Left renal pelvis (tissue), 4 donors: ENCODE measurements at places on chromosomes 2 and 18. TPM values are rescaled to one million over a fixed set of nuclear protein-coding genes. Genes with fewer than 3 reads are reported as not detected.

- DNase-seq = no peak
These were observed 45.2 kb downstream of the PRKCE start for GRCh38 chr2:45696708-45697107.

DNA sequence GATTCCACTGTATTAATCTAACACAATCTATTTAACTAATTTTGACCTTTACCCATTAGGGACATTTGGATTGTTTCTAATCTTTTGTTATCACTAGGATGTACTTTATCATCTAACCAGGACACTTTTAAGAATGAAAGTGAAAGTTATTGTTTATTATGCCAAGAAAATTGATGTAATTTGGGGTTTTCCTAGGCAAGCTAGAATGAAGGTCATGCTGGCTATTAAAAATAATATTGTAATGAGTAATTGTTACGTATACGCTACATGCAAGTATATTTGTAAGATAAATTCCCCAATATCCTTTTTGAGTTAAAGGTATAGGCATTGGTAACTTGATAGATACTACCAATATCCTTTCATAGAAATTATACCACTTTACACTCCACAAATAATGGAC, 74.6 kb downstream of the COL5A2 start:
- no peak for DNase-seq

- DNase-seq = no peak
These were observed 69.7 kb downstream of the LRATD1 start for GRCh38 chr2:14702258-14702657.

GRCh38 chr18:78784861-78785260, 194.8 kb upstream of the SALL3 start:
- no peak for DNase-seq

DNA sequence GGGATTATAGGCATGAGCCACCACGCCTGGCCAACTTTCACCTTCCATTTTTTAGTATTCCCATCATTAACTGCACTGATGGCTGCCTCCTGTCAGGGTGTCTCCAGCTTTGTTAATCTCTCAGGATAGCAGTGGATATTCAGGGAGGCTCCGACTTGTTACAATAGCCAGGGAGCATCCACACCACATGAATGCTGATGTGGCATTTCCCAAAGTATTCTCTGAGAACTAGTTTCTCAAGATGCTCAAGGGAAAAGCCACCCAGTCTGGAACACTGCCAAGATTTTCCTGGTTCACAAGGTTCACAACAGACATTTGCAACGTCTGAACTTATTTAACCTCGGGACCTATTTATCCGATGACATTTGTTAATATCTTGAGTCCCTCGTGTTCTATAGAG, 33.8 kb downstream of the ZNF519 start:
- DNase-seq = no peak

The NEMP2 gene
- polyA plus RNA-seq = 10.7 TPM

The SMARCAL1 gene
- 30.3 TPM for polyA plus RNA-seq

The ERMN gene
- polyA plus RNA-seq = 0.04 TPM

The KCNE4 gene
- polyA plus RNA-seq = 15.2 TPM

DNA sequence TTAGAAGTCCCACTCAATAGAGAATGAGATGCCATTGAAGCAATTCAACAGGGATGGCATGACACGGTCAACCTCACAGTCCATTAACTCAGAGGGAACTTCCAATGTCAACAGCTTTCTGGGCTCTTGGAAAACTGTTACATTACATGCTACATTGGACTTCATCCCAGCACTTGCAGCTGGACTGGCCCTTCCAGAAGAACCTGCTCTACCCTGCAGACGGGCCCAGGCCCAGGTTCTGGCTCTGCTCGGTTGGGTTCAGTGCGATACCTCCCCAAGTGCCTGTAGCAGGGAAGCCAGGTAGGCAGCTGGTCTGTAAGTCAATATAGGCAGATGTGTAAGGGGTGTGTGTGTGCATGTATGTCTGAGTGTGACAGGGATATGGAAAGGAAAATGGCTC, 12.9 kb downstream of the LAMA1 start:
- DNase-seq = no peak

DNA sequence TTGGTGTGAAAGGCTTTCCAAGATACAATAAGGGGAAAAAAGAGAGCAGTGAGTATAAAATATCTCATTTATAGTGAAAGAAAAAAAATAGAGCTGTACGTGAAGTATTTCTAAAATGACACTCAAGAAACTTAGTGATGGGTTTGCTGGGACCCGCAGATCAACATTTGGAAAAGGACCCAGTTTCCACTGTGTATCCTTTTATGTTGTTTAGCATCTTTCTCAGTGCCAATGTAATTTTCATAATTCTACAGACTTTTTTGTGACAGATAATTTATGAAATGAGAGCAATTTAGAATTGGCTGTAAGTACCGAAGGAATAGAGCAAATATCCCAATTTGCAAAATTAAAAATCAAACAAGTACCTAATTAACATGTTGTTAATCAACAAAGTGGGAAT, 116.9 kb downstream of the SH3BP4 start:
- DNase-seq = no peak

DNA sequence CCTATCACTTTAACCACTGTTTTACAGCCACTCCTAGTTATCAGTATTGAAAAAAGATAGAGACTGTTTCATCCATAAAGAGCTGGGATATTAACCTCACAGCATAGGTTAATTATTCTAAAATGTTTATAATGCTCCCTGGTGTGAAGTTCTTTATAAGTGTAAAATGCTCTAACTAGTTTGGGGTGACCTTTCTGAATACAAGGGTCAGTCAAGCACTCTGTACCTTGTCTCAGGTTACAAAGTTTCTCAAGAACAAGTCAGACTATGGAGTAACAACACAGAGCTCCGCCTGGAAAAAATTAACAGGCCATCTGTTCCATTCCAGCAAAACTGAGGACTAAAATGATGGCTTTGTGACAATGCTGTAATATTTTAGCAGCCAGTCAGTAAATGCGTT, 107.4 kb downstream of the NOL4 start:
- no peak for DNase-seq

GRCh38 chr2:172253190-172254052, 150.7 kb upstream of the DLX2 start:
- no peak for DNase-seq

The ZAP70 gene
- polyA plus RNA-seq = 2.1 TPM

The CTNNA2 gene
- polyA plus RNA-seq = 3.4 TPM

DNA sequence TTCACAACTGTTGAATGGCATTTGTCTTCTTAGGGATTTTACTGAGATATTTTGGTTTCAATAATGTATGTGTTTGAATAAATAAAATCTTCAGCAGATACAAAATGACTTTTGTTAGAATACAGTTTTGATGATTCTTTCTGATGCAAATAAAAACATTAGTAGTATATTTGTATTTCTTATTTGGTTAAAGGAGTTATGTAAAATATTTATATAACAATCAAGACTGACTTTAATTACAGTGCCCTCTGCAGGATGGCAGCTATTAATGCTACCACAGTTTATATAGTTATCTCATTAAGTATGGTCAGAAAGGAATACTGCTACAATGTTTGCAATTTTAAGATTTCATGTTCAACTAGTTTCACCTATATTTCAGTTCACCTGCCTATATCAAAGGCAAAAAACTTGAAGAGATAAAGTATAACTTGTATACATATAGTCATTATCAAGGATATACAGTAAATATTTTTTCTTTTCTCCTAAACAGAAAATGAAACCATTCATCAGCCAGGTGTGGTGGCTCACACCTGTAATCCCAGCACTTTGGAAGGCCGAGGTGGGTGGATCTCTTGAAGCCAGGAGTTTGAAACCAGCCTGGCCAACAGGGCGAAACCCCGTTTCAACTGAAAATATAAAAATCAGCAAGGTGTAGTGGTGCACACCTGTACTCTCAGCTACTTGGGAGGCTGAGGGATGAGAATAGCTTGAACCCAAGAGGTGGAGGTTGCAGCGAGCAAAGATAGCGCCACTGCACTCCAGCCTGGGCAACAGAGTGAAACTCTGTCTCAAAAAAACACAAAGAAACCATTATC, 19.8 kb downstream of the ARL5A start:
- no peak for DNase-seq

The CENPO gene
- polyA plus RNA-seq = 21.0 TPM

The PFN4 gene
- polyA plus RNA-seq = 1.9 TPM

DNA sequence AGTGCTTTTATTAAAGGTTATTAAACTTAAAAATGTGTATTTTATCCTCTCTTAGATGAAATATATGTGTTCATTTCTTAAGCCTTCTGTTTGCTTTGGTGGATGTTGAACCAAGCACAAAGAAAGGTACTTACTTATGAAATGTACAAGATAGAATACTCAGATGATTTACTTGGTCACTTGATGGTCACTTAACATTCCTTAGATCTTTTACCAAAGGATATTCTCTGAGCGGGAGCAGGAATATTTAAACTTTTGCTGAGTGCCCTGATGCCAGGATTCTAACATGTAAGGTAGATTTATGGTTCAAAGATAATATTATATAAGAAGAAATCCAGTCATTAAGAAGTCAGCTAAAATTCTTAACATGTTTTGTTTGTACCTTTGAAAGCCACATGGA, 193.5 kb upstream of the ZEB2 start:
- DNase-seq = no peak

DNA sequence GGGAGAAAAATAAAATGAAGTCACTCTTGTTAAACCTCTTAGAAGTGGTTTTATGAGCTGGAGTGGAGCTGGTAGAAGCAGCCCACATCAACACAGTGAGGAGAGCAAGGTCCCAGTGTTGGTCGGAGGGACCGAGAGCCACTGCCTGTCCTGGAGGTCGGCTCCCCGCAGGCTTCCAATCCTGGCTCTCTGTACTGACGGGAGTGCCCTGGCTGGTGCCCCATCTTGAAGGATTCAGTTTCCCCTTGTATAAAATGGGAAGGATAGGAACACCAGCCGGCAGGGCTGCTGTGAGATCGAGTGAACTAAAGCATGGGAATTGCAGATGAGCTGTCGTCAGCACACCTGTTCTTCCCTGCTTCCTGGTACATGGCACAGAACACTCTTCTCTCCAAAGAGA, 104.3 kb upstream of the ID2 start:
- no peak for DNase-seq

- DNase-seq = no peak
These were observed 653 bp upstream of the ANKAR start for GRCh38 chr2:189673661-189674373.

- no peak for DNase-seq
These were observed 10.2 kb upstream of the TTC32 start for GRCh38 chr2:19911808-19912509.

DNA sequence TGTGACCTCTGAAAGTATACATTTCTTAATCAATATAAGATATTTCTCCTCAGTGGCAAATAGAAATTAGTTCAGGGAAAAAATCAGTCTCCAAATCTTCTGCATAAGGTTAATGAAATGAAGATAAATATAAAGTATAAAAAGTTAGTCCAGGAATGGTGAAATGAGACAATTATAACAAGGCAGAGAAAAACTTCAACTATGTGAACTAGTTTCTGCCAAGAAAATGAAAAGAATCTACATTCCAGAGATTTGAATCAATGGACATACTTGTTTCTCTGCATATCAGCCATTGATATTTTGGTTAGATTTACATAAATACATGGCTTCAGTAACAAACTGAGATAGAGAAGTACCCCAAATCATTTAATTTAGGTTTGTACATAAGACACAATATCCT, 249.0 kb downstream of the EXOC6B start:
- DNase-seq = no peak

The SCRN3 gene
- polyA plus RNA-seq = 26.9 TPM

GRCh38 chr2:175309799-175310198, 128.3 kb upstream of the ATP5MC3 start:
- DNase-seq = no peak

GRCh38 chr2:164755952-164756351, 85.7 kb downstream of the COBLL1 start:
- no peak for DNase-seq

DNA sequence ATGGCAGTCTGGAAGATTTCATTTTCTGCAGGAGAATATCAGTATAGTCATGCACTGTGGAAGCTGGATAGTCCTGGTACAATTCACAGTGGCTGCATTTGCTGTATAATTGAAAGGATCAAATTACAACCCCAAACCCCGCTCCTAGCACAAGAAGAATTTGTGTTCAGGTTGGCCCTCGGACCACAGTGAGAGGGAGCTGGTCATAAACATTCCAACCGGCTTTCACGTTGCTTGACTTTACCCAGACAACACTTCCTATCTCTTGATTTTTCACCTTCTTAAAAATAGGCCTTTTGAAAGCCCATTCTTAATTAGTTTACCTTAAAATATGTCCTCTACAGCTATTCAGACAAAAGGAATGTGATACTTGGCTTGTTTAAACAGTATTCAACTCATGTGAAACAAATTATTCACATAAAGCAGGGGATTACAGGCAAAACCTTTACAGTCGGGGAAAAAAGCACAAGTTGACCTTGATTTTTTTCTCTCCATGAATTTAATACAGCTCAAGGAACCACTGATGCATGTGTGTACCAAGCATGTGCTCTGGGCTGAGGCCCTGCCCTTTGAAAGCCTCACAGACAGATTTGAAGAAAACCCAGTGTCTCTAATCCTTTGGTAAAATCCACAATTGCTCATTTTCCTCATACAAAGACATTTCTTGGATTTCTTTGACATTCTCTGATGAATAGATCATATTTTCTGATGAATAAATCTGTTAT, 143.0 kb upstream of the SOX11 start:
- no peak for DNase-seq

GRCh38 chr2:241773511-241774418, 2.9 kb upstream of the GAL3ST2 start:
- no peak for DNase-seq

- no peak for DNase-seq
These were observed 46.5 kb downstream of the MBP start for GRCh38 chr18:77086034-77086433.

DNA sequence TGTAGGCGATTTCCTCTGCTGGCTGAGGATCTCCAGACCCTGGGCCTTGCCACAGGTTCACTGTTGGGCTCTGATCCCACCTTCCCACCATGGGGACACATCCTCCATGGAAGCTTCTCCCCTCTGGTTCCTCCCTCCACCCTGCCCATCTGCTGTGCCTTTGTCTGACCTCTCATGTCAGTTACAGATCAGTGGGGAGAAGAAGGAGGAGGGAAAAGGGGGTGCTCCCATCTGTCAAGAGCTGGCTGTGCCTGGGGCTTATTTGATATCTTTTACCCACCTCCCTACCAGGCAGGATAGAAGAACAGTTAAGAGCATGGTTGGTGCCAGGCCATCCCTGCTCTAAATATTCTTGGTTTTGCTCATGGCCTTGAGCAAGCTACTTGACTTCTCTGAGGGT, 12.3 kb upstream of the DNAJB2 start:
- no peak for DNase-seq

GRCh38 chr2:217751952-217752351, 250.8 kb downstream of the TNS1 start:
- no peak for DNase-seq

DNA sequence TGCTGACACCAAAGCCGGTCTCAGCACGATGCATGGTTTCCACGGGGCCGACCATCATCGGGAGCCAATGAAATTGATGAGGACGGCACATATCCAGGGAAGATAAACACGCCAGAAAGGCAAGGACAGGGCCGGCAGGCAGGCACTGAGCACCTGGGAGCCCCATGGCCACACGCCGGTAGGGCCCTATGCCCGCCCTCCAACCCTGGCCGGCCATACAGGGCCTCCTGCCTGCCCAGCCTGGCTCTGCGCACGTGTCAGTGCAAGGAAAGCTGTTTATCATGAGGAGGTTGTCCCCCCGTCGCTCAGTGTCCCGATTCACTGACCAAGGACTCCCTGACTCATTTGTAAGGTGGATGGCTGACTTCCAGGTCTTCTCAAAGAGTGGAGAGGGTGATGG, 237.5 kb downstream of the GLI2 start:
- DNase-seq = no peak

- DNase-seq = no peak
These were observed 416.6 kb upstream of the TRIB2 start for GRCh38 chr2:12300019-12300602.

The SERPINB13 gene
- not detected for polyA plus RNA-seq
